Uterus (tissue), 4 donors: ENCODE measurements at places on chromosomes 6 and 20. TPM values are rescaled to one million over a fixed set of nuclear protein-coding genes. Genes with fewer than 3 reads are reported as not detected.

Gene LYRM4
- total RNA-seq: 4.1 TPM

Gene BNIP5
- total RNA-seq: not detected

Gene TGM3
- not detected for total RNA-seq

Gene SLC35D3
- total RNA-seq: not detected

Gene PSMA7
- total RNA-seq: 156 TPM

Gene MLIP
- total RNA-seq: not detected

DNA sequence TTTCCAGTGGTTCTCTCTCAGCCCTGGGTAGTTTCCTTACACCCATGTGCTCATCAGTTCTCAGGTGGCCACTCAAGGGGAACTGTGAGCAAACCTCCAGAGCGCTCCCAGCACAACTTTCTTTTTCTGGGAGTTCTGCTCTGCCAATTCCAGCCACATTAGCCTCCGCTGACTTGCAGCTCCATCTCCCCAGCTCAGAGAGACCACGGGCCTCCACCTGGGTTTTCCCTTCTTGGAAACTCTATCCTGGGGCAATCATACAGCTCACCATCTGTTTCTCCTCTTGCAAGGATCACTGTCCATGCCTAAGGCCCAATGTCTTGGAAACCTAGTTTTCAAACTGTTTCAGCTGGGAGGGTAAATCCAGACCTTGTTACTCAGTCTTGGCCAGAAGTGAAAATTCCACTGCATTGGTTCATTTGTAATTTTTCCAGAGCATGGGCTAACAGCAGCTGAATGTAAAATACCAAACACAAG lies 129.9 kb downstream of the EYA2 start:
- peak; percentile 18 for DNase-seq

- no peak for DNase-seq
Observed at GRCh38 chr20:52945862-52946522, 26.2 kb upstream of the TSHZ2 start.

GRCh38 chr20:50624351-50625016 lies 66.9 kb downstream of the RIPOR3 start:
- DNase-seq: no peak

- DNase-seq: no peak
Observed at GRCh38 chr20:49030954-49031619, 15.0 kb upstream of the CSE1L start.

- DNase-seq: no peak
Observed at GRCh38 chr6:145756170-145756662, 20.9 kb upstream of the EPM2A start.

DNA sequence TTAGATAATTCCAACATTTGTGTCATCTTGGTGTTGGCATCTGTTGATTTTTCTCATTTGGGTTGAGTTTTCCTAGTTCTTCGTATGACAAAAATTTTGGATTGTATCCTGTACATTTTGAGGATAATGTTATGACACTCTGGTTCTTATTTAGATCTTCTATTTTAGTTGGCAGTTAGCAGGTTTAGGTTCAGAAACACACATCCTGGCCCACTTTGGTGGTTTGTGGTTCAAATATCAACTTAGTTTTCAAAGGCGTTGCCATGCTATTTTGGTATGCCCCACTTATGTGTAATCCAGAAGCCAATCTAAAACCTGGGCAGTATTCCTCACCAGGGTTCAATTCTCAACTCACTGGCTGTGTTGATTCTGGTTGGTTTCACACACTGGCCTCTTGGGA lies 68.2 kb downstream of the NOX3 start:
- DNase-seq: no peak

GRCh38 chr6:52015953-52016352 lies 71.5 kb downstream of the PKHD1 start:
- no peak for DNase-seq

DNA sequence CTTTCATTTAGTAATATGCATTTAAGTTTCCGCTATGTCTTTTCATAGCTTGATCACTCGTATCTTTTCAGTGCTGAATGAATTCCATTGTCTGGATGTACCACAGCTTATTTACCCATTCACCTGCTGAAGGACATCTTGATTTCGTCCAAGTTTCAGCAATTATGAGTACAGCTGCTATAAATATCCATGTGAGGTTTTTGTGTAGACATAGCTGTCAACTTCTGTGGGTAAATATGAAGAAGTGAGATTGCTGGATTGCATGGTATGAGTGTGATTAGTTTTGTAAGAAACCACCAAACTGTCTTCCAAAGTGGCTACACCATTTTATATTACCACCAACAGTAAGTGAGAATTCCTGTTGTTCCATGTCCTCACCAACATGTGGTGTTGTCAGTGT lies 79.2 kb upstream of the STMND1 start:
- no peak for DNase-seq

DNA sequence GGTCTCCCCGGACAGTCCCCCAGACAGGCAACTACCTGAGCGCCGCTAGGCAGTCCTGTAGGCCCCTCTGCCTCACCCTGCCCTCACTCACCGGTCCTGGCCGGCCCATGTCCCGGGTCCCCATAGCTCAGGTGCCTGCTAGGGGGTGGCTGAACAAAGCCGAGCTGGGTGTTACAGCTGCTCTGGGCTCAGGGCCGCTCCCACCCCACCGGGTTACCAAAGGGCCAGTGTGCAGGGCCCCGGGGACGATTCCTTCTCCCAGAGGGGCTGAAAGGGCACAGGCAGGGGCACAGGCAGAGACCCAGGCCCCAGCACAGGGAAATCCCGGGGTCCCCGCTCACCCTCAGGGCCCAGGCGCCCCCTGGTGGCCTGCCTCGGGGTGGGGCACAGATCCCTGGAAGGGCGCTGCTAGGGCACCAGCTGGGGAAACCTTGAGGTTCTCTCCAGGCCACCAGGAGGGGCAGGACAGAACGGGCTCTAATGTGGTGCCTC lies 118.4 kb downstream of the GRM4 start:
- DNase-seq: peak; percentile 34

GRCh38 chr20:44811150-44811685 lies 872 bp upstream of the RIMS4 start:
- no peak for DNase-seq

GRCh38 chr6:85185977-85186376 lies 263.9 kb upstream of the NT5E start:
- no peak for DNase-seq

DNA sequence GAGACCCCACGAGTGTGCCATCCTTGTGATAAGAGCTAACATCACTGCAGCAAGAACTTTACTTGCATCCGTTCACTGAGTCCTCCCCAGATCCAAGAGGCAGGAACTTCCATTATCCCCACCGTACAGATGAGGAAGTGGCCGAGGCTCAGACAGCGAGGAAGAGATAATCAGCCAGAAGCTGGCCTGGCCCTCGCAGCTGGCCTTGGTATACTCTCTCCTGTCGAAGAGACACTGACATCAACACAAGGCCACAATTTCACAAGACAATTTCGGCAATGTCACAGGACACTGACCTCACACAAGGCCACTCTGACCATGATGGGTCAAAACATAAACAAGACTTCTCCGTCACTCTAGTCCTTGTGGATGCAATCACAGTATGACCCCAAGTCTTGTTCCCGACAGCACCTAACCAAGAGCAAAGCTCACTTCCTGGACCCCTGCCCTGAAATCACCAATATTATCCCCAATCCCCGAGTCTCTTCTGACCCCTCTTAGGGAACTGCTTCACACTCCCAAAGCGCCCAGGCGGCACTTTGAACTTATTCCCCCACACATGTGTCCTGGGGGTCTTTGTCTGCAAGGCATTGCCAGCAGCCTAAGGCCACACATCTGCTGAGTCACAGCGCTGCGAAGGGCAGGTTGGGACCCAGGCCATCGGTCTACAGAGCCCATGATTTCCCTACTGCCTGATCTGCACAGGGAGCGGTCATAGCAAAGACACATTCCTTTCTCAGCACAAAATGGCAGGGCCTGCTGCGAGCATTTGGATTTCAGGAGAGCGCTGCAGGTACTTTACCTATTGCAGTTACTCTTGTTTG lies 14.8 kb upstream of the VAPB start:
- no peak for DNase-seq

- DNase-seq: no peak
Observed at GRCh38 chr20:4697189-4697830, 24.4 kb upstream of the PRND start.

DNA sequence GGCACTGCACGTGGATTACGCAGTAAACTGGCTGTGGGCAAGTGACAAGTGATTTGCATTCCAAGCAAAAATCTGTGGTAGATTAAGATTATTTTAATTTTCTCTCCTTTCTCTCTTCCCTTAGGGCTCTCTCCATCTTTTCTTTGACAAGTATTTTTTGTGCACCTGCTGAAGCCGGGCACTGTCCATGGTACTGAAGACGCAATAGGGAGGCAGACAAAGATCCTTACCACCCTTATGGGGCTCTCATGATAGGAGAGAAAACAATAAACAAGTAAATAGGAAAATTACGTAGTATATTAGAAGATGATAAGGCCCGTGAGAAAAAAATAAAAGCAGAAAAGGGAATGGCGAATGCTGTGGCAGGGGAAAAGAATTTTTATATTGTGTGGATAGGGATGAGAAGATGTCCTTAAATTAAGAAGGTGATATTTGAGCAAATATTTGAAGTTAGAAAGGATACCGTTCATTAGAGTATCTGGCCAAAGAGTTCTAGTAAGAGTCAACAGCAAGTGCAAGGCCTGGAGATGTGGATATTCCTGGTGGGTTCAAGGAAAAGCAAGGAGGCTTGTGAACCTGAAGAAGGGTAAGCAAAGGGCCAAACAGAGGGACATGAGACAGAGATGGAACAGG lies 146.0 kb downstream of the LAMP5 start:
- DNase-seq: no peak

DNA sequence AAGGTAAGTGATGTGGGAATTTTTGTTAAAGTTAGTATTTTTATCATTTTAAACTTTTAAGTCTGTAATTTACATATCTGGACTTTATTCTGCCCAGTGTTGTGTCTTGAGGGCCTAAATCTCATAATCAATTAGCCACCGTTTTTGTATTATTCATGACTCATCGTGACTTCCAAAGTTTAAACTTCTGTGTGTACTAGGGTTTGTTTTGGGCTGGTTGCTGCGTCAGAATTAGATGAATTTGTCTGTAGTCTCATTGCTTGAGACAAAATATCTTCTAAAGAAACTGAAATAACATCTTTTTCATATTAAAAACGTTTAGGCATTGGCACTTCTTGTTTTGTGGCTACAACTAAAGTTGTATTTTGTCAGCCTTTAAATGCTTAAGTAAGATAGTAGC lies 41.3 kb downstream of the CDYL start:
- no peak for DNase-seq

DNA sequence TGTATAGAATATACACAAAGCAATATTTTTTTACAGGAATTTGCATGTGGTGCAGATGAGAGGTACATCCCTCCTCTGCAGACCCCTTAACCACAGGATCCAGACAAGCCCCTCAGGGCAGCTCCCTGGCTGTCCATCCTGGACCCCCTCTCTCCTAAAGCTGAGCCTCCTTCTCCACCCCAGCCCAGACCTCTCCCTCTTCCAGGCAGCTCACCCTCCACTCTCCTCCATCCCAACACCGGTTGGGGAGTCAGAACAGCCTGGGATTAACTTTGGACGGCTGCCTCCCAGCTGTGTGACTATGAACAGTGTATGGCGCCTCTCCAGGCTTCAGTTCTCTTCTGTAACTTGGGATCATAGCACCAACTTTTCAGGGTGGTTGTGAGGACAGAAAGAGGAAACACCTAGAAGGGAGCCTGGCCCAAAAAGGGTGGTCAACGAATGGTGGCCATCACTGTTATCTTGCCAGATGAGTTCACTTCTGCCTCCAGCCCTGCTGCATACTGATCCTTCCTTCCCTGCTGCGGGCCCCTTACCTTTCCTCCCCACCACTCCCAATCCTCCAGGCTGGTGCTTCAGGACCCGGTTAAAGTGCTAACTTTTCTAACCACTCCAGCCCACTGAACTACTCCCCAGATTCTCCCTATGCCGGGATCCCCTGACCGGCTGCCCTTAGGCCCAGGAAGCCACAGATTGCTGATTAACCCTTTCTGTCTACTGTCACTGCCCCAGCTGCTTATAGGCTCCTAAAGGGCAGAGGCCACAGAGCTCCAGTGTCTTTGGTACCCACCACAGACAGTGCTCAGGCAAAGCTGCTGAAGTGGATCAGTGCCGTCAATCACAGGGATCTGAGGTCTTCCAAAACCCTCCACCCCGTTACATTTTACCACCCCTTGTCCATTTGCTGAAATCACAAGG lies 55.9 kb downstream of the GPR6 start:
- no peak for DNase-seq
